ENCODE measurements at places on chromosomes 12 and 14.

DNA sequence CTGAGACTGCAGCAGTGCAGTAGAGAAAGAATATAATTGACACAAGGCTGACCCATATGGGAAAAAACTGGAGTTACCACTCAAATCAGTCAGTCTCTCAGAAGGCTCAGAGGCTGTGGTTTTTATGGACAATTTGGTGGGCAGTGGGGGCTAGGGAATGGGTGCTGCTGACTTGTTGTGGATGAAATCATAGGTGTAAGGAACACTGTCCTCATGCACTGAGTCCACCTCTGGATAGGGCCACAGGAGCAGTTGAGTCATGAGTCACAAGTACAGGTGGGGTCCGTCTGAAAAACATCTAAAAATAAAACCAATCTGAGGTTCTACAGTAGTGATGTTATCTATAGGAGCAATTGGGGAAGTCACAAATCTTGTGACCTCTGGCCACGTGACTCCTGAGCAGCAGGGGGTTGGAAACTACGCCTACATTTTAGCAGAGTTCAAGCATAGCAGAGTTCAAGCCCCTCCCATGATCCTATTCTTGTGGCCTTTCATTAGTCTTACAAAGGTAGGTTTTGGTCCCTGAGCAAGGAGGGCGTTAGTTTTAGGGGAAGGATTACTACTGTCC lies 18.1 kb upstream of the SGPP1 start:
- DNase-seq, result no peak

GRCh38 chr12:107144990-107145389 lies 51.6 kb upstream of the CRY1 start:
- DNase-seq, result peak; percentile 12

GRCh38 chr14:50871228-50871627 lies 625 bp upstream of the ABHD12B start:
- no peak for DNase-seq

DNA sequence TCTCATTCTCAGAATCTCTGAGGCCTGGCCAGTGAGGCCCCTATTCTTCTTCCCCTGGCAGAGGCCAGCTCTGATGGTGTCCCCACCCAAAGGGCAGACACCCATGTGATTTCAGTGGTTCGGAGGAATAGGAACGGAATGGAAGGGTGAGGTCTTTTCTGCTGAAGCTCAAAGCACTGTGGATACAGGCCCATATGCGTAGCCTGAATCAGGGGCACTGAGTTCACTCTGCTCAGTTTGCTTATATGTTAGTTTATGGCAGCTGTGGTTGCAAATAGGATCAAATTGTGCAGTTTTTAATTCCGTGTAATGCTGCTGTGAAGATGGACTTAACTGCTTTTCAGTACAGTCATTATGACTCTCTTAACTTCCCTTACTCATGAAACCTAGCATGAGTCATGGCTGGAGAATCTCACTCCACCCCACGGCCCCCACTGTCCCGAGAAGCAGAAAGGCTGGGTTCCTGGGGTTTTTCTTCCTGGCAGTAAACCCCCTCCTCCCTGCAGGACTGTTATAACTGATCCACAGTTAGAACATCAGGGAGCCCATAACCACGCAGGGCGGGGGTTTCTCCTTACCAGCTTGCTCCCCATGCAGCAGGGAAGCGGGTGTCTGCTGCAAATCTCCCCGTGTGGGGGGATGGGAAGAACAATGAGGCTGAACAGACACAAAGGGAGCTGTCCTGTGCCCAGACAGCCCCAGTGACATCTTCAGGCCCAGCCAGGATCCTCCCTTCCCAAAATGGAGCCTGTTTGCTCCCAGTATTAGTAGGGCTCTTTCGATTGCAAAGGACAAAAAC lies 122.7 kb downstream of the SLC38A6 start:
- DNase-seq, result peak; percentile 96

- DNase-seq, result no peak
Observed at GRCh38 chr14:36513451-36514277, 6.4 kb downstream of the NKX2-1 start.

GRCh38 chr12:3630621-3631271 lies 122.2 kb downstream of the CRACR2A start:
- no peak for DNase-seq

- DNase-seq, result no peak
Observed at GRCh38 chr12:129701631-129702101, 202.2 kb downstream of the TMEM132D start.

GRCh38 chr12:122399592-122400373 lies 22.7 kb downstream of the CLIP1 start:
- DNase-seq, result peak; percentile 76

DNA sequence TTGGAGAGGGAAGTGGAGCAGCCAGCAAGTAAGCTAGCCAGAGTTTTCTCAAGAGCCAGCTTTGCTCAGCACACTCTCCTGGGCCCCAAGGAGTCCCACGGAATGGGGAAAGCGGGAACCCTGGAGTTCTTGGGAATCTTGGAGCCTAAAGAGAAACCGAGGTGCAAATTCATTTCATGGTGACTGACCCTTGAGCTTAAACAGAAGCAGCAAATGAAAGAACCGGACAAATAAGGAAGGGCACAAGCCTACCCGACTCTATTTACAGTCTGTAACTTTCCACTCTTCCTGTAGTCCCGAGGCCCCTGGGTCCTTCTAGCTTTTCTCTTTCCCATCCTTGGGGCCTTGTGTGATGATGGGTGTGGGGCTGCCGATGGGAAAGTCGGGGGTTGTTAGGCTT lies 18.1 kb upstream of the TIGAR start:
- DNase-seq, result no peak

- no peak for DNase-seq
Observed at GRCh38 chr14:38053666-38054065, 154.0 kb upstream of the SSTR1 start.

DNA sequence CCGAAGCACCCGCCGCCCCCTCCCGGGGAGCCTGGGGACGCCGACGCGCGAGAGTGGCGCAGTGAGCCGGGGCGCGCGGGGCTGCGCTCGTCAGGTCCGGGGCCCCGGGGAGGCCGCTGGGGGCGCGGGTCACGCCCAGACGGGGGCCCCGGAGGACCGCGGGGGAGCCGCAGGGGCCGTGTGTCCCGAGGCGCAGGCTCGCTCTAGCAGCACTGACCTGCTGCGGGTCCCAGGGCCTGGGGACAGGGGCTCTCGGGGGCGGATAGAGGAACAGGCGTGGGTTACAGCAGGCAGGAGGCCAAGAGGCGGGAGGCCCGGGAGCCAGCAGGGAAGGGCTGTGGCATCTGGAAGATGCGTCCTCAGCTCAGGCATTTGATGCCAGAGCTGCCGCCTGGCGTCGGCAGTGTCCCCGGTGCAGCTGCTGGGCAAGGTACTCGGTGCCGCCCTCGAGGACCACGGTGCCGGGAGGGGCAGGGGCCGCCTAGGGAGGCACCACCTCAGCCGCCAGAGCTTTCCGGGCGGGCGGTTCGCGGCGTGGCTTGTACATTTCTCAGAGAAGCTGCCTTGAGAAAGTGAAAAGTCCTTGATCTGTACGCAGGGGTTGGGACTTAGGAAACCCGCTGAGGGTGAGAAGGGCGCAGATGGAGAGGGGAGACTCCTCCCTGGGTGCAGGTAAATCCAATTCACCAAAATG lies 1.2 kb downstream of the WNT5B start:
- no peak for DNase-seq

- DNase-seq, result no peak
Observed at GRCh38 chr12:59637692-59638070, 41.9 kb downstream of the SLC16A7 start.

DNA sequence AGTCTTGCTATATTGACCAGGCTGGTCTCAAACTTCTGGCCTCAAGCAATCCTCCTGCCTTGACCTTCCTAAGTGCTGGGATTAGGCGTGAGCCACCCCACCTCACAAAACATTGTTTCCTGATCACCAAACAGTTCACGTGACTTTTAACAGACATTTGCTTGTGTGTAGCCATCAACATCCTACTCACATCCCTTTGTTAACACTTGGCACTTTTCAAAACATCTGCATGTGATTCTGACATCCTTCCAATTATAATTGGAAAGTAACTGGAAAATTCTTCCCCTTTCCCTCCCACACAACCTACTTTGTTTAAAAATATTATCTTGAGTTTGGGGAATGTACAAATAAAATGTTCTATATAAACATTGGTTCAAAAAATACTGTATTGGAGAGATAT lies 317.9 kb downstream of the PCNX1 start:
- no peak for DNase-seq

DNA sequence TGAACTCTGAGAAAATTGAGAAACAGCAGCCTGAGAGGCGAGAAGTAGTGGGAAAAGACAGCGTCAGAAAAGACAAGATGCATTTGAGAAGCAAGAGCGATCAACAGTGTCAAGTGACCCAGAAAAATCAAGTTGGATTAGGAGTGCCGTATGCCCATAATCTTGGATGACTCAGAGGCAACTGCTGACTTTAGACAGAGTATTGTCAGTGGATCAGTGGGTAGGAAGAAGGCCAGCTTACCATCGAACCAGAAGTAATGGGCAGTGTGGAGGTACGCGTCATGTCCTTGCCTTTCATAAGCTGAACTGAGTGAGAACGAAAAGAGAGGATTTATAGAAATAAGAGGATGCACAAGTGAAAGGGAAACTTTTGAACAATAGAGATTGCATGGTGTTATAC lies 151.0 kb upstream of the NAV3 start:
- DNase-seq, result peak; percentile 81

GRCh38 chr14:99604766-99605298 lies 825 bp upstream of the CCDC85C start:
- DNase-seq, result no peak

- no peak for DNase-seq
Observed at GRCh38 chr14:69960296-69960695, 81.1 kb downstream of the SMOC1 start.

- no peak for DNase-seq
Observed at GRCh38 chr12:96985515-96986362, 78.7 kb downstream of the NEDD1 start.

GRCh38 chr12:32877601-32878459 lies 18.7 kb downstream of the PKP2 start:
- no peak for DNase-seq

- DNase-seq, result no peak
Observed at GRCh38 chr12:118371321-118372282, 1.1 kb downstream of the TAOK3 start.

- DNase-seq, result no peak
Observed at GRCh38 chr12:121191151-121191550, 18.8 kb upstream of the P2RX4 start.

- no peak for DNase-seq
Observed at GRCh38 chr12:113208041-113208934, 13.0 kb upstream of the TPCN1 start.

GRCh38 chr12:5971194-5971850 lies 26.3 kb upstream of the ANO2 start:
- no peak for DNase-seq

DNA sequence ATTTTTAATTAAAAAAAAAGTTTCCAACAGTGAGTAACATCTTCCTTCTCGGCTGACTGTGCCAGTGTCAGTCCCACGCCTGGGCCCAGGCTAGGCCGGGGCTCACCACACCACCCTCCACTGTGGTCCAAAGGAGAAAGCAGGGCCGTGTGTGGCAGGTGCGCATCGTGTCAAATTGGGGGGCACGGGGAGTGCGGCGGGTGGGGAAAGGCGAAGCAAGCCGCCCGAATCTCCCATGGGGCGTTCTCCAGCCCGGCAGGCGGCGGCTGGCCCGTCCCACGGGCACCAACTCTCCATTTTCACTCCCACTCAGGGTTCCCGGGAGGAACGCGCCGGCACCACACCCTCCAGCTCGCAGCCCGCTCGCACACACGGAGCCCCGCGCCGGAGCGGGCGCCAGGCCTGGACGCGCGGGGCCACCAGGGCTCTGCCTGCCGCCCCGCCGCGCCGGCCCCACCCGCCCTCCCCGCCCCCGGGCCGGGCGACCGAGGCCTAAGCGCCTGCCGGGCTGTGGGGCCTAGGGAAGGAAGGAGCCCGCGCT lies 604 bp downstream of the EEA1 start:
- no peak for DNase-seq

- no peak for DNase-seq
Observed at GRCh38 chr12:131370321-131370720, 340.6 kb upstream of the SFSWAP start.

- DNase-seq, result no peak
Observed at GRCh38 chr12:107992870-107993451, 136.1 kb upstream of the WSCD2 start.

GRCh38 chr14:104283197-104284106 lies 145.1 kb downstream of the KIF26A start:
- no peak for DNase-seq

- DNase-seq, result no peak
Observed at GRCh38 chr14:83470466-83470865, 1936.8 kb upstream of the SEL1L start.
